ENCODE measurements at places on chromosomes 11 and 22.
A peak's percentile ranks its signal among the peaks of the same experiment; 100 is the strongest.

DNA sequence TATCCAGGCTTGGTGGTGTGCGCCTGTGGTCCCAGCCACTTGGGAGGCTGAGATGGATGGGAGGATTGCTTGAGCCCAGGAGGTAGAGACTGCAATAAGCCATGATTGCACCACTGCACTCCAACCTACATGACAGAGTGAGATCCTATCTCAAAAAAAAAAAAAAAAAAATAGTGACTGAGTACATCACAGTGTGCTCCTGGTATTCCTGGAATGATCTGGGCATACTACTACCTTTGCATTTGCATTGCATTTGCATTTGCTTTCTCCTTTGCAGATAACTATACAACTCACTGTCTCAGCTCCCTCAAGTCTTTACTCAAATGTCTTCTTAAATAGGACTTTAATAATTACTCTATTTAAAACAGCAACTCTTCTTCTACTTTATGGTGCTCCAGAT lies 51.8 kb downstream of the DLG2 start:
- DNase-seq, result no peak

DNA sequence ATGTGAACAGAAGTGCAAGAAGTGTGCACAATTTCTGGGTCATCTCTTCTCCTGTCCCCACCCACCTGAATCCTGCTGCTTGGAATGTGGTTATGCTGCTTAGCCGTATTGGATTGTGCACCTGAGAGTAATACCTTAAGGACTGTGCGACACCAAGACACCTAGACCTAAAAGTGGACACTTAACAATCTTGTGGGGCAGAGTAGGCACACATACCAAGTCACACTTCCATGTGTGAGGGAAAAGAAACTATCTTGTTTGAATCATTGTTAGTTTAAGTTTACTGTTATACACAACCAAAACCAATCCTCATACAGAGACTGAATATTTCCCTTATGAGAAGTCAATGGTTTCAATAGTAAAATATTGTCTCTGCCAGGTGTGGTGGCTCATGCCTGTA lies 93.7 kb downstream of the CCDC83 start:
- no peak for DNase-seq

DNA sequence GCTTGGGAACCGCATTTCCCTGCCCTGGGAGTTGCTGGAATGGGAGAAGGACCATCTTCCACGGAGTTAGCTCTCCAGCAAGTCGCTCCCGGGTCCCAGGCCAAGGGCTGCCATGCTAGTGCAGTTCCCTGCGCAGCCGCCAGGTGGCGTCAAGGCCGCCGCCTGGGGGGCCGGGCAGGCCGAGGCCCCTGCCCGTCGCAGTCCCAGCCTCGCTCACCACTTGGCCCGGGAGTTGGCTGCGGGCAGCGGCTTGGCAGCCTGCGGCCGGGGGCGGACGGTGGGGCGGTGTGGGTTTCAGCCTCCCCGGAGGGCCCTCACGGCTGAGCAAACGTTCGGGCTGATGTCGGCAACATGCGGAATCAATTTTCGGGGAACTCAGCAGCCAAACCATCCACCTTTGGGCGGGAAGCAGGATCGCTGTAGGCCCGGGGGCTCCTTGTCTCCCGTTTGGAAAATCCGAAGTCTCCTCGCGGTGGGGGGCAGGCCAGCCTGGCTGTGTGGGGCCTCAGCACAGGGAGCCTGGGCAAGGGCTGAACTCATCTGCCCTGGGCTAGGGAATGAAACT lies 415.1 kb downstream of the SOX6 start:
- DNase-seq, result no peak

- DNase-seq, result peak; percentile 73
Observed at GRCh38 chr11:10797531-10797930, 11.2 kb downstream of the EIF4G2 start.

DNA sequence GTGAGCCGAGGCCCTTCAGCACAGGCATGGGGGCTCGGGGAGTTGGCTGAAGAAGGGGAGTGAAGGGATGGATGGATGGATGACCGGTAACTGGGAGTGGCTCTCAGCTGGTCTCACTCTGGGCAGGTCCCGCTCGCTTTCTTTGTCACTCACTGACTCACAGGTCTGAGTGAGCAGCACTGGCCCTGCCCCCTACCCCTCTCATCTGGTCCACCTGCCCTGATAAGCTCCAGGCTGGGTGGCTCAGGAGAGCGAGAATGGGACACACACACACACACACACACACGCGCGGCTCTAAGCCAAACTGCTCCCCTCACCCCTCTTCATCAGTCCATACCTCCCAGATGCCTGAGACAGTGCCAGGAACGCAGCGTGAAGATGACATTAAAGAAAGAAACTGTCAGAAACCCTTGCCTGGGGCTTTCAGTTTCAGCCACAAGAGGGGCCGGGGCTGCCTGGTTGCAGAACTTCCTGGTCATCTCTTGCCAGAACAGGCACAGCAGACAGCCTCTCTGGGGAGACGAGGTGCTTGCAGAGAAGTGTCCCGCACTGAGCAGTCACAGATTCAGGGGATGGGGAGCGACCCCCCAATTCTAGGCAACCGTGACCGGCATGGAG lies 16.5 kb upstream of the SHISAL1 start:
- DNase-seq, result peak; percentile 83

GRCh38 chr11:73510877-73511276 lies 87.0 kb downstream of the FAM168A start:
- no peak for DNase-seq

- no peak for DNase-seq
Observed at GRCh38 chr11:40513281-40513680, 946.2 kb downstream of the LRRC4C start.

- no peak for DNase-seq
Observed at GRCh38 chr11:126007238-126007637, 55.4 kb downstream of the CDON start.

GRCh38 chr22:43823353-43823908 lies 11.3 kb upstream of the EFCAB6 start:
- DNase-seq, result no peak

DNA sequence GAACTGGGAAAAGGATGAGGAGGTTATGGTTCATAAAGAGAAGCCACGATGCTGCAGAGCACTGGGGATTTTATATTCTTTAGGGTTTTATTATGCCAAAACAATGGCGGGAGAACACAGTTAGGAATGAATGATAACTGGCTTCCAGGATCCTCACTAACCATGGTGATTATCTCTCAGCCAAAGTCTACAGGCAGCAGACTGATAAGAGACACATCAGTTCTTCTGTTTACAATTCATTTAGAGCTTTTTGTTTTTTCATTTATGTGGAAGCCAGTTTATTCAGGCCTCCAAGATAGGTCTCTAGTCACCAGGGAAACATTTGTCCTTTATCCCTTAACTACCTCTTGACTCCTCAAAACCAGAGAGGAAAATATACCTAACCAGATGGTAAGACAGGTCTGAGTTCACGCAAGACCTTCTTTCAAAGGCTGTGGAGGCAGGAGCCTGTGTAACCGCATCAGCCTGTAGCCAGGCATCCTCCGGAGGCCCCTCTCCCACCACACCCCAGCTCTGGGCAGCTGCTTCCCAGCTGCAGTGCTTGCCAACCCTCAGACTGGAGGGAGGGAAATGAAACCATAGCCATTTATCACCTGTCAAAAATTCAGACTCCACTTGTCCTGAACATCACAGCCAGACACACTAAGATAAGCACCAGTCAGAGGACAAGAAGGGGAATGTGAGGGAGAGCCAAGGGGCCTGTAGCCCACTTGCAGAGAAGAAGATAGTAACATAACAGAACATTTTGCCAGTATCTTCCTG lies 57.2 kb upstream of the FAM181B start:
- peak; percentile 59 for DNase-seq

DNA sequence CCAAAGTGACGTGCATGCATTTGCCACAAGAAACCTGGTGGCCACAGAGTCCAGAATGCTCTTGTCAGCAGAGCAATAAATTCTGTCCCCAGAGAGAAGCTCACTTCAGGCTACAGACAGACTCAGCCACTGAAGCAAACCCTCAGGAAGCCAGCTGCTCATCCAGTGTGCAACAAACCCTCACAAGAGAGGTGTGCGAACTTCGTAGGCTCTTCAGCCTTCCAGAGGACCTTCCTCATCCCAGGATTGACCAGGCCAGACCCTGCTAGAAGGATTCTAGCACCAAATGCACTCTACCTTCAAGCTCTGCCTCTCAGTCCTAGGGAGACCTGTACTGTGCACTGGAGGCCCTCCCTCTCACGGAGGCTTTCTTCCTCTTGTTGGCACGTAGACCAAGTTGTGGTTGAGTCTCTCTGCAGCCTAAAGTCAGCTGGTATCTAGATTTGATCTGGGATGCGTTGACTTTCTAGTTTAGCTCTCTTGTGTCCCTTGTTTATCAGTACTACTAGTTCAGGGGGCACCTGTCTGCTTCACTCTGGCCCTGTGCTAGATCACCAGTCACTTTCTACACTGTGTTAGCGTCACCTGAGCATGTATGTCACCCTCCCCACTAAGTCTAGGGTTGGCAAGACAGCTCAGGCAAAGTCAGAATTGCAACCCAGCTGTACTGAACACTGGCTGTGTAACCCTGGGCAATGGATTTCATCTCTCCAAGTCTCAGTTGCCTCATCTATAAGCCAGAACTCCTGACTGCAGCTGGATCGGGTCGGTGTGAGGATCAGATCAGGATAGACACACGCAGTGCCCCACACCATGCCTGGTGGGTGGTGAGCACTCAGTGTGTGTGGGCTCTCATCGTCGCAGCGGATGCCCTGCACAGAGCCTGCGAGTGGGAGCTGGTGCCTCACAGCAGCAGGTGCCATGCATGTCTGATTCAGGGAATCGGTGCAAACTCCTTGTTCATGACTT lies 22.1 kb upstream of the TMPRSS13 start:
- DNase-seq, result peak; percentile 56

GRCh38 chr11:19766206-19766605 lies 53.6 kb downstream of the NAV2 start:
- no peak for DNase-seq

All from MV-4-11 (cell line).